Brain pericyte (primary cell): ENCODE measurements at places on chromosomes 4 and X.

- DNase-seq: no peak
Measured at GRCh38 chr4:142960126-142960525, 114.0 kb upstream of the INPP4B start.

DNA sequence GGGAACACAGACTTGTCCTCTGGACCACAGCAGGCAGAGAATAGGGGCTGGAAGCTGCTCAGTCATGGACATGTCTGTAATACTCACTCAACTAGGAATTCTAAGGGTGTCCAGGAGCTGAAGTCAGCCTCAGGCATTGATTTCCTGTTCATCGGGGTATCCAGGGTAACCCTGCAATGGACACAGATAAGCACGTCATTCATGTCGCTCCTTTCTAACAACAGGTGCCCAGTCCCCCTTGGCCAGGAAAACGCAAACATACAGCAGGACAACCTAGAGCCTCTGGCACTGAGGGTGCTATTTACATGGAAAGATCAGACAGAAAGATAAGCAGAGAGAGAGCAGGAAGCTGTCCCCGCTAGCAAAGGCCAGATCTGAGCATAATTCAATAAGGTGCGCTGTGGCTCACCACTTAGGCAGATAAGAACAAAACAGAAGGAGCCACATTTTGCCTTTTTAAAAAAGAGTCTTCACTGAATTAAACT lies 21.3 kb downstream of the QDPR start:
- DNase-seq: no peak

DNA sequence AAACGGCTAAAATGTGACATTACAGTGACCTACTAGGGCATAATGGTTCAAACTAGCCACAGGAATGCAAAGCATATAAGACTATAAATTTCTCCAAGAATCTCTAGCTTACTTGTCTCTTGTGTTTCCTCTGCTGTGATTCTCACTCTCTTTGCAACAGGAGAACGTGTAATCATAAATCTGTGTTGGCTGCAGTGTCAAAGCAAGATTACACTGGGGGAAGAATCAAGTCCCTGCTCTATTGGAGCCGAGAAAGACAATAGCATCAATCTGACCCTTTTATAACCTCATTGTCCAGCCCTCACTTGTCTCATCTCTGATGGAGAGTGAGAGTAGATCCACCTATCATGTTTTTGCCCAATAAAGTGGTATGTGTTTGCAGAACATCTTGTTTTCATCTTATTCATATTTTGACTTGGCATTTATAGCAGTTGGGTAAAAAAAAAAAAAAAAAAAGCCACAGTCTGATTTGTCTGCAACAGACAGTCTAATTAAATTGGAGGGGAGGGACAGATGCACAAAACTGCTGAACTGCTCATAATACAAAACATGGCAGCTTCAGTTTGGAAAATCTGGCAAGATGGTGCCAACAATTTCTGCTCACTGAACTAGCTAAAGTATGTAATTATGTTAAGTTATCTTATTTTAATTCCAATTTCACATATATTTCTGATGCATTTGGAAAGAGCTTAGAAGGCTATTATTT lies 165.0 kb upstream of the GABRA2 start:
- no peak for DNase-seq

DNA sequence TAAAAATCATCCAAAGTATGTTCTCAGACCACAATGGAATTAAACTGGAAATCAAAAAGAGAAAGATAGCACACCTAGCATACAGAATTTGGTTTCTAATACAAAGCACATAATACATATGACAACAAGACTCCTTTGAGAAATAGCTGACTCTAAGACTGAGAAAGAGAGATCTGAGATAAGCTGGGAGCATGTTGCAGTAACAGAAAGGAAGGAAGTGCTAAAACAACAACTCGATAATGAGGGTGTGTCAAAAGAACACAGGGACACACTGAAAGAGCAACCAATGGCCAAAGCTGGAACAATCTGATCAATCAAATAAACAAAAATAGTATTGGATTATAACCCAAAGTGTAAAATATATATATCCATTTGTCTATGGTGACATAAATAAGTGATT lies 586.6 kb downstream of the C4orf33 start:
- DNase-seq: no peak

- no peak for DNase-seq
Measured at GRCh38 chr4:146059865-146060264, 115.7 kb upstream of the LSM6 start.

DNA sequence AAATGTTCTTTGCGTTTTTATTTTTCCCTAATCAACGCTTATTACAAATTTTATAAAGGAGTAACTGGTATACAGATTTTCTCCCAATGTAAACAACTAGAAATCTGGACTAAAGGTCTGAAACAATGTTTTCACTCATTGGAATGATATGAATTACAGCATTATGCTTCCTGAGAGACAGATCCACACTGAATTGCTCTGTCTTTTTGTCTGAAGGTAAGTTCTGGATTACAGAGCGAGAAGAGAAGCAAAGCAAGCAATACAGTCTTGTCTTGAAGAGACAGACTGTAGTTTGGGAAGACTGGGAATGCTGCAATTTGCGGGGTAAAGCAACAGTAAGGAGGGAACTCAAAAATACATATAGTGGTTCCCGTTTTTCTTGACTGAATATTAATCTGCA lies 262.2 kb upstream of the PABPC4L start:
- no peak for DNase-seq

- DNase-seq: no peak
Measured at GRCh38 chr4:148270630-148271029, 171.6 kb downstream of the NR3C2 start.

- no peak for DNase-seq
Measured at GRCh38 chr4:162700815-162701361, 465.8 kb downstream of the NAF1 start.

GRCh38 chrX:46255046-46255445 lies 290.2 kb downstream of the ZNF674 start:
- no peak for DNase-seq

DNA sequence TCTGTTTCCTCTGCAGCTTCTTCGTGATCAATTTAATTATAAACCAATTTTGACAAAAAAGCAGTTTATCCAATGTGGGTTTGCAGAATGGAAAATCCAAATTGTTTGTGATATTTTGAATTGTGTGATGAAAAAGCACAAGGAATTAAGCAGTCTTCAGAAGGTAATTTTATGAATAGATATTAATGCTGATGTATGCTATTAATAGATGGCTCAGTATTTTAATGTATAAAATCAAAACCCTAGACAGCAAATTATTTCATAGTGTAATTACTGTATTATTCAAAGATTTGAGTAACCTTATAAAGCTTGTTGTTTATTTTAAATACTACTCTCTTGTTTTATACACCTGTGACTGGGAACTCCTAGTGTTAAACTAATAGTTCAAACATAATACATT lies 20.0 kb downstream of the CEP44 start:
- no peak for DNase-seq

DNA sequence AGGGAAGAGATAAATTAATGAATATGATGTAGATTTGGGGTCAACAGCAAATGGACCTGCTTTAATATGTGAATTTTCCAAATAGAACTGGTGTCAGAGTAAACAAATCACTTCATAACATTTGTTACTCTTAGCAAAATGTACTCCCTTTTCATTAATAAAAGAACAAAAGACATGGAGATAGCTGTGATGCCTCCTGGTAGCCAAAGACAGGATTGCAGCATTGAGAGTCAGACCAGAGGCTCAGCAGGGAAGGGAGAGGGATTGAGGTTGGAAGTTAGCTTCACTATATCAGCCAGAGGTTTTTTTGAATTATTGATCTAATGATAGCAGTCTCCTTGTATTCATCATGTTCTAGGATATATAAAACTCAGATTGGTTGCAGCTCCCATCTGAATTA lies 17.4 kb upstream of the RAB40A start:
- DNase-seq: no peak

GRCh38 chrX:139246295-139246694 lies 284.2 kb upstream of the F9 start:
- DNase-seq: no peak

DNA sequence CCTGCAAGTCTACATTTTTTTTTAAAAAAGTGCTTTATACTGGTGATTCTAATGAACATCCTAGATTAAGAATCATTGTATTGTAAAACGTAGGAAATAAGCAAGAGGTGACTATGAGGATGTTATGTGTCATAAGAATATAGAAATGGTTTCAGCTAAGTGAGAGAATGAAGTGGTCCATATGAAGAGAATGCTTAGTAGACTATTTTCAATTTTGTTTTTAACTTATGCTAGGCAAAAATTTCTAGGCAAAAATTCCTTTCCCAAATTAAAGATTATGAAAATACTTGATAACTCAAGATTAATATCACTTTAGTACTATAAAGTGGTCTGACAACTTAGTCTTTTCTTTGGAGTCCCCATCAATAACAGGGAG lies 825 bp downstream of the DYNLT3 start:
- no peak for DNase-seq

GRCh38 chr4:40254608-40255392 lies 58.0 kb downstream of the RHOH start:
- no peak for DNase-seq
